Muscle of back (tissue), 13 donors: ENCODE measurements at places on chromosomes 13 and 19. TPM values are rescaled to one million over a fixed set of nuclear protein-coding genes. Genes with fewer than 3 reads are reported as not detected.
A peak's percentile ranks its signal among the peaks of the same experiment; 100 is the strongest.

CBY2 gene
- not detected for polyA plus RNA-seq

GRCh38 chr13:38042771-38043170 lies 173.2 kb upstream of the TRPC4 start:
- DNase-seq, result peak; percentile 15

GRCh38 chr13:49370371-49370770 lies 73.5 kb downstream of the CAB39L start:
- peak; percentile 18 for DNase-seq

GRCh38 chr13:28557725-28558520 lies 63.0 kb upstream of the FLT1 start:
- peak; percentile 32 for DNase-seq

PLPPR3 gene
- 1.5 TPM for polyA plus RNA-seq

GRCh38 chr19:33134571-33135041 lies 2.7 kb downstream of the WDR88 start:
- DNase-seq, result no peak

- no peak for DNase-seq
Observed at GRCh38 chr13:51067706-51068105, 43.4 kb downstream of the C13orf42 start.

GRCh38 chr13:33150662-33151061 lies 134.4 kb downstream of the KL start:
- no peak for DNase-seq

GRCh38 chr19:41441321-41441945 lies 1.5 kb upstream of the ERICH4 start:
- DNase-seq, result no peak

DNA sequence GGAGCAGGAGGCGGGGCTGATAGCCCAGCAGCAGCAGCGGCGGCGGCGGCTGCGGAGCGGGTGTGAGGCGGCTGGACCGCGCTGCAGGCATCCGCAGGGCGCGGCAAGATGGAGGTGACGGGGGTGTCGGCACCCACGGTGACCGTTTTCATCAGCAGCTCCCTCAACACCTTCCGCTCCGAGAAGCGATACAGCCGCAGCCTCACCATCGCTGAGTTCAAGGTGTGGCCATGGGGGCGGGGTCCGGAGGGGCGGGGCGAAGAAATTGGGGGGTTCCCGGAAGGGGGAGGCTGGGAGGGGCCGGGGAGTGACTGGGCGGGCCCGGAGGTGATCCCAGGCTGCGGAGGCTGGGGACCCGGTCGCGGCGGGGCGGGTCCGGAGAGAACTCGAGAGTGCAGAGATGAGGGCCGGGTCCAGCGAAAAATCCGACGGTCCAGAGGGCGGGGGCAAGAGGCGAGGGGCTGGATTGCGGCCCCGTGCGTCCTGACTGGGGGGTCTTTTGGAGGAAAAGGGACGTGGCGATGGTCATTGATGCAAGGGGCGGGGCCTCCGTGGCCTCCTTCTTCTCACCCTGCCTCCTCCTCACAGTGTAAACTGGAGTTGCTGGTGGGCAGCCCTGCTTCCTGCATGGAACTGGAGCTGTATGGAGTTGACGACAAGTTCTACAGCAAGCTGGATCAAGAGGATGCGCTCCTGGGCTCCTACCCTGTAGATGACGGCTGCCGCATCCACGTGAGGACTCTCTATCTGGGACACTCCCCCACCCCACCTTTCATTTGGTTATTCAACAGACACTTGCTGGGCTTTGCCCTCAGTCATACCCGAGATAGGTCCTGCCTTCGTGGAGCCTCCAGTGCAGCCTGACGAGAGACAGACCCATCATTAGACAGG lies at the start of gene TBCB:
TSS of gene TBCB (plus strand) at position 16 of the 891 bp plus-strand sequence. CDS start at position 109, 93 bp downstream.
- DNase-seq, result peak; percentile 24

ZNF471 gene
- polyA plus RNA-seq, result 18.4 TPM

GRCh38 chr13:30796132-30796572 lies 60.8 kb downstream of the ALOX5AP start:
- DNase-seq, result no peak
